ENCODE measurements at places on chromosomes 1 and 21.

- DNase-seq: no peak
Observed at GRCh38 chr1:72000809-72001208, 281.5 kb downstream of the NEGR1 start.

- no peak for DNase-seq
Observed at GRCh38 chr21:29091033-29091432, 17.6 kb upstream of the CCT8 start.

- DNase-seq: no peak
Observed at GRCh38 chr1:171055966-171056643, 34.6 kb upstream of the FMO3 start.

DNA sequence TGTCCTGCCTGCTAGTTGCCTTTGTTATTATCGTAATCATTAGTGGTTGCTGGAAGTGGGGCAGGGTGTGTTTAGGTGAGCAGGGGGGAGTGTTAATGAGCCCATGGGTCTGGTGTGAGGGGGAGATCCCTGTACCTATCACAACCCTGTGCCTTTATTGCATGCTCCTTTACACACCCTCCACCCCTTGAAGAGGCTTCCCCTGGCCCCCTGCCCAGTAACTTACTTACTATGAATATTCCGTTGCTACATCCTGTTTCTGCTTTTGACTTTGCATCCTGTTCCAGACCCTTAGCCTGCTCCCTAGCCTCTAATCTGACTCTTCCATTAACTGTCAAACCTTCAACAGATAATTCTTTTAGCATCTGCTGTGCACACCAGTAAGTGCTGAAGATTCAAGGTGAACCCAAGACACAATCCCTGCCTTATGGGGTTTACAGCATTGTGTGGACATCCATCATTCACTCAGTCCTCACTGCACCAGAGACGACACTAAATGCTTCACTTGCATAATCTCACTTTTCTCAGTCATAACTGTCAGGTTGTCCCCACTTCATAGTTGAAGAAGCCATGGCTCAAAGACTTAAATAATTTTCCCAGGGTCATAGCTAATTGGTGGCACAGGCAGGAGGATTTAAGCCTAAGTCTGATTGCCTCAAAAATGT is 47.9 kb downstream of the CDC7 start:
- DNase-seq: no peak

GRCh38 chr1:215780139-215780538 is 213.0 kb downstream of the KCTD3 start:
- DNase-seq: no peak

DNA sequence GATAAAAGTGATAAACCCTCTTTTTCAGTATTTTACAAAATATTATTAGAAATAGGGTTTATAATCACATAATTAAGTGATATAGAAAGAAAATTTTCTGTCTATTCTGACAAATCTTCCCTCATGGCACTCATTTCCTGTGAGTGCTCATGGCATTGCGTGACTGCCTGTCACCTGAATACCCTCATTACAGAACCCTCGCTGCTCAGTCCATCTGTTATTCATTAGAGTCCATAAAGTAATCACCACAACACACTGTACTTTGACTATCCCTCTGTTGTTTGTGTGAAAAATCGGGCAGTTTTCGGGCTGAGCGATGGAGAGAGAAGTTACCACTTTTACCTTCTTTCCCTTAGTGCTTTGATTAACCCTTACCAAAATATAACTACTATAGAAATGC is 100.4 kb upstream of the BRINP3 start:
- DNase-seq: no peak

DNA sequence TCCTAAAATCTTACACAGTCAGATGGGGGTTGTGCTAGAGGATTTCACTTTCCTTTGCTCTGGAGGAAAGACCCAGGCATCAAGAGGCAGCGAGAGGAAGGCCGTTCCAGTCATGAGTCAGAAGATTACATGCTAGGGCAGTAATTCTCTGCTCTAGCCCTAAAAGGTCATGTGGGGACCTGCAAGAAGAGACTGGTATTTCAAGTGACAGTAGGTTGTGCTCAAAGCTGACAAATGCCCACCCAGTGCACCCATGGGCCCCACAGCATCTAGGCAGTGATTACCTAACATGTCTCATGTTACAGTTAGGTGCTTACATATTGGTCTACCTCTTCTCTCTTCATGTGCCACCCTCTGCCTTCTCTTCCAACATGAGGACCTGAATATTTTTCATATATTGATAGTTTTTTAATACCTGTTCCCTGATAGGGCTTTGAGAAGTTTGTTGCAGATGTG is 99.7 kb upstream of the BEND5 start:
- no peak for DNase-seq

DNA sequence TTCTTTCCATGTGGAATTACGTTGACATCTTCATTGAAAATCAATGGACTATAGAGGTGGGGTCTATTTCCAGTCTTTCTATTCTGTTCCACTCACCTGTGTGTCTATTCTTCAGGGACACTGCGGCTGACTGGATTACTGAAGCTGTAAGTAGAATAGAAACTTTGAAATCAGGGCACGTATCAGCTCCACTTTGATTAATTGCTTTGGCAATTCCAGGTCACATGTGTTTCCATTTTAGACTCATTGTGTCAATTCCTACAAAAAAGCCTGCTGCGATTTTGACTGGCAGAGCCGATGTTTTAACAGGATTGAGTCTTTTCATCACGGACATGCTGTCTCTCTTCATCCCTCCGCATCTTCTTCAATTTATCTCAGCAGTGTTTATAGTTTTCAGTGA is 20.9 kb upstream of the RNF223 start:
- DNase-seq: no peak

DNA sequence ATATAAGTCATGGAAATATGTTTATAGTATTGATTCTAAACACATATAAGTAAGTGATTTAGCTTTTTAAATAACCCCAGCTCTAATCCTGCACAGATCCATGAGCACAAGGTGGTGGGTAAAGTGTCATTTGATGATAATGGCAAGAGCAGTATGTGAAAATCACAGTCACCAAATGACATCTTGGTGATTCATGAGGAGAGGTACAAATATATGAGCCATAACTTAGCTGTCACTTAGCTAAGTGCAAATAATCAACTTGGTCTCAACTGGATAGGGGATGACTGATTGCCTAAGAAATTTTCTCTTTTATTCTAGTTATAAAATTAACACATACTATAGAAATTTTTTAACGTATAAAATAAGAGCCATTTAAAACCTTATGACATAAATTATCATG is 198.1 kb downstream of the ZZZ3 start:
- no peak for DNase-seq

GRCh38 chr1:210815641-210816550 is 318.1 kb downstream of the KCNH1 start:
- DNase-seq: no peak

DNA sequence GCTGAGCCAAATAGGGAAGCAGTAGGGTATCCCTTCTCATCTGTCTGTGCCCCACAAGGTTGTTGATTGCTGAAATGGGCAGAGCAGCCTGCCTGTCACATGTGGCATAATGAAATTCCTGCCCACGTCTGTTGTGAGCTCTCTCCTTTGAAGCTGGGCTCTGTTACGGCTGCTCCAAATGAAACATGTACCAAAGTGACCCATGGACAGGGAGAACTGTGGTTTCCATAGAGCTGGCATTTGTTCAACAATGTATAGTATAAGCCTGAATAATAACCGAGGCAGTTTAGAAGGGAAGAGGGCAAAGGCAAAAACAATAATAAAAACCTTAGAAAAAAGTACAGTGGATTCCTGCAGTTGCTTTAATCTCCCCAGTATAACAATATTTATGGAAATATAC is 149.7 kb downstream of the LYPLAL1 start:
- no peak for DNase-seq

DNA sequence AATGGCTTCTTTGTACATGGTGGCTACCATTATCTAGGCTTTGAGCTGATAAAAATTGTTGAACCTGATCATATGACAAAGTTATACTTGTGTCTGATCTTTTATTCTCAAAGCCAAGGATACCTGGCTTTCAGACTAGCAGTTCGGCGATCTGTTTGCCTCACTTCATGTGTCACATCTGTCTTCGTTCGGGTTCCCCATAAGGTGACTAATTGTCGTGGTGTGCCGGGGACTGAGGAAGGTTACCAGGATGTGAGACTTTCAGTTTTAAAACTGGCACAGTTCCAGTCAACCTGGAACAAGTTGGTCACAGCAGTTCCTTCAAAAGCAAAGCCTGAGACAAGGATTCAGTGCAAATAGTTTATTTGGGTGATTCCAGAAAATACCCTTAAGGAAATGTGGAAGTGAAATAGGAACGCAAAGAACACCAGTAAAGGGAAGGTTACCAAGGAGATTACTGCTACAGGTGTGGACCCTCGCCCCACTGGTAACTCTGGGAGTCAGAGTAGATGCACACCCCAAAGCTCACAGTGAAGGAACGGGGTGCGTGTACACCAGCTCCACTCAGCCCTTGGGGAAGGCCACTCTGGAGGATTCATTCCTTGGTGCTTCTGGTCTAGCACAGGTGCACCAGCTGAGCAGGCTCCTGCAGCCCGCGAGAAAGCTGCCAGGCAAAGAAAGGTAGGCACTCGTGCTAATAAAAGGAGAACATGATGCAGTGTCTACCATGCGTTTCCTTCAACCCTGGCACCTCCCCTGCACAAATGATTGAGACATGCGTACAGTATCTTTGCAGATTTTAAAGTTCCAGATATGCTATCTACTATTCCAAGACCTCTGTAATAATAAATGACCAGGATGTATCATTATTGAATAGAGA is 69.0 kb downstream of the VWA5B1 start:
- no peak for DNase-seq

DNA sequence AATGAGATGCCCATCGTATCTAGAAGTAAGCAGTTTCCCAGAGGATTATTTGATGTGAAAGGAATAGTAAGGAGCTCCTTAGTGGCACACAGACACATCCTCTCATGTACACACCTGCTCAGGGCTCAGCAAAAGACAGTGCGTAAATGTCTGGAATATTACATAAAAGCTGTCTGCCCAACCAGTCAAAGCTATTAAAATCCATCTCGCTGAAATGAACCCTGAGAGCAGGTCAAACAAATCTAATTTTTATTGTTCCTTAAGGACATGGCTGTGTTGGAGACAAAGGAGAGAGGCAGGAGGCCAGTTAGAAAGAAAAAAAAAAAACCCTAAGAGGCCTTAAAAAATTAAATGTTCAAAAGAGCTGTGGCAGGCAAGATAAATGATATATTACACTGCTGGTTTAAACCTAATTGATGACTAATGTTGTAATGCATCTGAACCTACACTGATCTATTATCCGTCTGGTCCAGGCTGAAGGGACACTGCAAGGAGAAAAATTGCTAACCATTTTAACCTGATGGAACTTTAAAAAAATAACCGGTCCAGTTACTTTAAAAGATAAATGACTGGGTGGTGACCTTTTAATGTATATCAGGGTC is 58.5 kb upstream of the FGGY start:
- no peak for DNase-seq

- DNase-seq: no peak
Observed at GRCh38 chr1:101302831-101303511, 66.2 kb downstream of the S1PR1 start.

DNA sequence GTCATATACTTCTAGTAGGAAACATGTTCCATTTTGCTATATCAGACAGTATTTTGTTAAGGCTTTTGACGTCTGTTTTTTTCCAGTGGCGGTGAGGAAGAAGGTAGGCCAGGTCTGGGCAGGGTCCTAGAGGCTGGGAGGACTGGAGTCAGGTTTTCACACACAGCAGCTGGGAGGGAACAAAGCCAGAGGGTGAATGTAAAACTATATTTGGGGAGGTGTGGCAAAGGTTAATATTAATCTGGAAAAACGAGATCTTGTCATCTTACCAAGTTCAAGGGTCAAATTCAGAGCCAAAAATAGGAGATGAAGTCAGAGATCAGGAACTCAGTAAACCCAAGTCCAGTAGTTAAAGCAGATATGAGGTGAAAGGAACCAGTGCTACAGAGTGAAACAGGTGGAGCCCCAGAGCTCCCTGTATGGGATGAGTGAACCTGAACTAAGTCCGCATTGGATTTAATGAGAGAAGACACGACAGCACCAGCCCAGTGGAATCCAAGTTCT is 10.7 kb upstream of the OTUD7B start:
- DNase-seq: no peak

DNA sequence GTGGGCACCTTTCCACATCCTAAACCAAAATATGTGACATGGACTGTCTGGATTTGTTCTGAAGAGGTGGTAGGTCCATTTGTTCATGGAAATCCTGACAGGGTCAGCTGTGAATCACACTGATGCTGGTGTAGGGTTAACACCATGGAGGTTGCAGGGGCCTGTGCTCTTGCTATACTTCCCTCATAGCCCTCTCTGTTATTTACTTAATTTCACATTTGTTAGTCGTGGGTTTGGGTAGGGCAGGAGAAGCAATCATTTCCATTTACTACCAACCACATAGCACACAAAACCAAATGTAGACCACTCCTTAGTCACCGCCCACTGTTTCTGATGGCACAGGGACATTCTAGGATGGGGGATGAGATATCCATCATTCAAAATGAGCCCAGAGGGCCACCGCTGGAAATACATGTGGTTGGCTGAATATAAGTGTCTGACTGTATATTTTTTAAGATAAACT is 61.8 kb upstream of the POU2F1 start:
- no peak for DNase-seq

GRCh38 chr21:36909901-36910561 is 56.4 kb downstream of the HLCS start:
- no peak for DNase-seq

GRCh38 chr21:23471877-23472276 is 2135.4 kb downstream of the MRPL39 start:
- no peak for DNase-seq

DNA sequence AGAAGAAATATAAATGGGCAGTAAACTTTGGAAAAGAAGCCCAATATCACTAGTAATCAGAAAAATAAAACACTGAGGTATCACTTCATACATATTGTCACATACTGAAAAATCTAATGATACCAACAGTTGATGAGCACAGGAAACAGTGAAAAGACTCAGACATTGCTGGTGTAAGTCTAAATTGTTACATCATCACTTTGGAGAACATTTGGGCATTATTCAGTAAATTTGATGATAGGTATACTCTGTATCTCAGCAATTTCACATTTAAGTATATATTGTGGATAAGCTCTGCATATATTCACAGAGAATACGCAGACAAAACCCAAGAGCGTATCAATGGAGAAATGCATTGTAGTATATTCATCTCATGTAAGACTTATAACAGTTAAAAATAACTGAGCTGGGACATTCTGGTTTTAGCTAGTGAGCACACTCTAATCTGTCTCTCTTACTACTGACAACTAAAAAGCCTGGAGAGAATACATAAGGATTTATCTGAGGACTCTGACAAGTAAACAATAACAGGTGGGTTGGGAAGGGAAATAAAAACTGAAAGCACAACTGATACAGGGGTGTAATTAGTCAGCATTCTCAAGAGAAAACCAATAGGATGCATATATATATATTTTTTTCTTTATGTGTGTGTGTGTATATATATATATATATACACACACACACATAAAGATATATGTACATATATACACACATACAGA is 212.7 kb upstream of the JUN start:
- no peak for DNase-seq
